CD8-positive, alpha-beta T cell (primary cell): ENCODE measurements at places on chromosomes 12 and 14.

DNA sequence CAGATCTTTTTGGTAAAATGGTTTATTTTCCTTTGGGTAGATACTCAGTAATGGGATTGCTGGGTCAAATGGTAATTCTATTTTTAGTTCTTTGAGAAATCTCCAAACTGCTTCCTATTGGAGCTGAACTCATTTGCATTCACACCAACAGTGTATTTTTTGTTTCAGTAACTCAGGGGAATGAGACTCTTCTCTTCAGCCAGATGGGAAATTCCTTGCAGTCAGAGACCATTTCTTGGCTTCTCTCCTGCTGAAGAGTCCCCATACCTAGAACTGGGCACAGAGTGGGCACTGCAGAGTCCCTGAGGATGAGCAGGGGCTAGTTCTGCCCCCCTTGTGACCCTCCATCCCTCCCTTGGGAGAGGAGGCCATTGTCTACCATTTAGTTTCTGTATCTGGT, 10.8 kb downstream of the SDSL start:
- DNase-seq: no peak

DNA sequence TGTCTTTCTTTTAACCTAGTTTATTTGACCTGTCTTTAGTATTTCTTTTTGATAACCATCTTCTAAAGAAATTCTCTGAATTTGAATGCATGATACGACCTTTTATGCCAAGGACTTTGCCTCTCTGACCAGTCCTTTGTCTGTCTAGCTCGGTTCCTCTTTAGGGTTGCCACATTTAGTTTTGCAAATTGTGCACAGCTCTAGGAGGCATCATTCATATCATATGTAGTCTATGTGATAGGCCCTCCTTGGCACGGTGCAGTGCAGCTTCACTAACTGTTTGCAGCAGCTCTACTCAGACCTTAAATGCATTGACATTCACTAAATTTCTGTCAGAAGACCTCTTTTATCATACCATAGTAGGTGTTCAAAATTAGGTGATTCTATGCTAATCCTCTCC, 75.6 kb downstream of the USP15 start:
- DNase-seq: no peak

DNA sequence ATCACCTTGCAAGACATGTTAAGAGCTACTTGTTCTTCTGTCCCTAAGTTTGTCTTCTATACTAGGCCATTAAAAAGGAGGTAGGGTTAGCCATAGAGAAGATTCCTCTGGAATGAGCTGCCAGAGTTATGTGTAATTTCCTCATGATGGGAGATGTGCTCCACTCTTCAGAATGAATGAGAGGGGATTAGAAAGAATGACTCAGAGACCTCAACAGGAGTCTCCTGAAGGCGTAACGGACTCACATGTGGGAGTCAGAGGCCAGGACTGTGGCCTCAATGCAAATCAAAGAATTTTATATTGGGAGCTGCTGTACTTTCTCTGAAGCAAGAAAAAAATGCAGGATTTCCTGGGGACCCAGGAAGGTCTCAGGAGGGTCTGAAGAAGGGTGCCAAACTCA, 87.8 kb upstream of the ATXN7L3B start:
- no peak for DNase-seq

DNA sequence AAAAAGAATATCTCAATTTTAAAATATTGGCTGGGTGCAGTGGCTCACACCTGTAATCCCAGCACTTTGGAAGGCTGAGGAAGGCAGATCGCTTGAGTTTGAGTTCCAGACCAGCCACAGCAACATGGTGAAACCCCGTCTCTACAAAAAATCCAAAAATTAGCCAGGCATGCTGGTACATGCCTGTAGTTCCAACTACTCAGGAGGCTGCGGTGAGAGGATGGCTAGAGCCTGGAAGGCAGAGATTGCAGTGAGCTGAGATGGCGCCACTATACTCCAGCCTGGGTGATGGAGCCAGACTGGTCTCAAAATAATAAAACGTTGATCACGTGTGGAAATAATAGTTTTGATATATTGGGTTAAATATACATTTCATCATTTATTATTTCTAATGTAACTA, 5.7 kb downstream of the MTRFR start:
- no peak for DNase-seq

GRCh38 chr12:38934078-38934584, 28.7 kb upstream of the CPNE8 start:
- DNase-seq: no peak

DNA sequence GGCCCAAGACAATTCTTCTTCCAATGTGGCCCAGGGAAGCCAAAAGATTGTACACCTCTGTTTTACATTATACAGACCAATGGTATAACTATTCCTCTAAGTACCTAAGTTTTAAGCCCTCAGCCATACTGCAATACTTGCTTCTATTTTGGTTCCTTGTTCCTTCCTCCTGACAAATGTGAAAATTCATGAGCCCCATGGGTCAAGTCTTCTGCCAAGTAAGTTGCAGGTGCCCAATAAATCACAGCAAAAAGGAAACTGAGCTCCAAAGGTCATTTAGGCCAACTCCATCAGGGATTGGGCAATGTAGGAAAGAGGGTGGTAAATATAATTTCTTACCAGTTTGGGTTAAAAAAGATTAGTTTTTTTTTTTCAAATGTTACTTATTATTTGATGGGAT, 57.7 kb upstream of the NPFF start:
- DNase-seq: no peak
